ENCODE measurements at places on chromosomes 6 and 20.

GRCh38 chr6:21603082-21603952 is 9.8 kb downstream of the SOX4 start:
- no peak for DNase-seq

DNA sequence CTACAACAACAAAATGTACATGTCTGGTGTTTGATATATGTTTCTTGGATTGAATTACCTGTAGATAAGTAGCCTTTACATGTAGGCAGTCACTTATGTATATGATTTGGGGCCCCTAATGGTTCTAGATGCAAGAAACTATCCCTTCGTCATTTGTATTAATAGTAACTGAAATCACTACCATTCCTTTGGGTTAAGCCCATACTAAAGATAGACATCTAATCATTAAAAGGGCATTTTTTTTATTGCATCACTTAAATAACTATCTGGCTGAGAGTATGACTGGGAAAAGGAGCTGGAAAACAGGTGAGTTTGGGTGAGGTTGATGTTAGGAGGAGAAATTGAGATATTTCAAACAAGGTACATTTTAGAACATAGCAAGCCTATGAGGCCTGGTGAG is 213.5 kb upstream of the PLN start:
- DNase-seq = no peak

GRCh38 chr6:11744753-11745152 is 33.9 kb downstream of the ADTRP start:
- DNase-seq = peak; percentile 29

DNA sequence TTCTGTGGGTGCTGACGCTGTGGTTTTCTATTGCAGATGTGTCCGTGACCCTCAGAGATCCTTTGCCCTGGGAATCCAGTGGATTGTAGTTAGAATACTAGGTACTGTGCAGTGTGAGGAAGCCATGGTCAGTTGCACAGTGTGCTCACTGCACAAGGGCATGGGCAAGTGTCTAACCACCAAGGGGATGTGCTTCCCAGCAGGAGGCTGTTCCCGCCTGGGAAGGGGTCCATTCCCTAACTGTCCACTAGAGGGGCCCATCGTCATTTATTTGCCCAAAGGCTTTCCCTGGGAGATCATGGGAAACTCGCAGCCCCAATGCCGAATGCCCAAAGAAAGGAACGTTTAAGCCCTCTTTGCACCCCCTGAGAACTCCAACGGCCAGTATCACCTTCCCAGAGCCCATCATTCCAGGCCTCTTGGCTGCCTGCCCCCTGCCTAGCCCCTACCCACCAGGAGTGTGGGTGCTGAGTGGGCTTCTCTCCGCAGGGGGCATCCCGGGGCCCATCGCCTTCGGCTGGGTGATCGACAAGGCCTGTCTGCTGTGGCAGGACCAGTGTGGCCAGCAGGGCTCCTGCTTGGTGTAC is 26.2 kb downstream of the SLCO4A1 start:
- peak; percentile 87 for DNase-seq

DNA sequence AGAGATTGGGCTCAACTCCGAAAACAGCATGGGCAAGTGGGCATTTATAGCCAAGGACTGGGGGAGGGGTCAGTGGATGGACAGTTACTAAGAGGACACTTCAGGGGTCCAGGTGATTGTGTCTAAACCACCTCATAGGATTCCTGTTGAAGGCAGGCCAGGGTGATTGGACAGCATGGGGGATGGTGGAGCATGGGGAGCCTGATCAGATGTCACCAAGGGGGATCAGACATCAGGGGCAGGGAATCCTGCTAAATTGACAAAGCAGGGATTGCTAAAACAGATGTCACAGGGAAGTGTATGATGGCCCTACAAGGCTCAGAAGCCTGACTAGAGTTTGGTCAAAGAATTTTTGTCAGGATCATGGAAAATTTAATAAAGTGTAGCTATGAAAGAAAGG is 2.4 kb upstream of the PYGB start:
- DNase-seq = no peak

DNA sequence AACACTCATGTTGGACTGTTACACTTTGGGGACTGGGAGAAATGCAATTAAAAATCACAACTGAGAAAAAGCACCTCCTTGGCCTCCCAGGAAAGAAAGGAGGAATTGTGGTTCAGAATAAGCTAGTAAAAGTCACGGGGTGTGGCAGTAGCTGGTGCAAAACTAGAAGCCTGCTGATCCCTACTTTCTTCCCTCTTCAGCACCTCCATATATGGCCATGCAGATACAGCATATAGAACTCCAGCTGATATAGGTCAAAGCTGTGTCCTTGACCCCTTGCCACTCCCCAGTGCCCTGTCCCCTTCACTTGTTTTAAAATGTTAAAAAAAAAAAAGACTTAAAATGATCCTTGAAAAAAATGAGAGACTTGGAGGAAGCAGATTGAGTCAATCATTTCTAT is 5.5 kb upstream of the FLRT3 start:
- no peak for DNase-seq

- no peak for DNase-seq
These were observed 189.8 kb downstream of the FOXA2 start for GRCh38 chr20:22394583-22394982.

DNA sequence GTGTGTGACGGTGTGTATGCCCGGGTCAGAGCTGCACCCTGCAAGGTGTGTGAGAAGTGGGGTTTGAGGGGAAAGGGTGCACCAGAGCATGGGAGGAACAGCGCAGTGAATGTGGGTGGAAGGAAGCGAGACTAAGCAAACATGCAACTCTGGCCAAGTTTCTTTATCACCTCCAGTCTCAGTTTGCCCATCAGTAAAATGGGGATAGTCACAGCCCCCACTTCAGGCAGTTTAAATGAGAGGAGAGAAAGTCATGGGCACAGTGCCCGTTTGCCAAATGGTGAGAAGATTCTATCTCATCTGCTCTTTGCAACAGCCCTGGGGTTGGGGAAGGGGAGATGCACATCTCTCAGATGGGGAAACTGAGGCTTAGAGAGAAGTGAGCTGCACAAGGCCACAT is 12.8 kb upstream of the VSTM2L start:
- no peak for DNase-seq

DNA sequence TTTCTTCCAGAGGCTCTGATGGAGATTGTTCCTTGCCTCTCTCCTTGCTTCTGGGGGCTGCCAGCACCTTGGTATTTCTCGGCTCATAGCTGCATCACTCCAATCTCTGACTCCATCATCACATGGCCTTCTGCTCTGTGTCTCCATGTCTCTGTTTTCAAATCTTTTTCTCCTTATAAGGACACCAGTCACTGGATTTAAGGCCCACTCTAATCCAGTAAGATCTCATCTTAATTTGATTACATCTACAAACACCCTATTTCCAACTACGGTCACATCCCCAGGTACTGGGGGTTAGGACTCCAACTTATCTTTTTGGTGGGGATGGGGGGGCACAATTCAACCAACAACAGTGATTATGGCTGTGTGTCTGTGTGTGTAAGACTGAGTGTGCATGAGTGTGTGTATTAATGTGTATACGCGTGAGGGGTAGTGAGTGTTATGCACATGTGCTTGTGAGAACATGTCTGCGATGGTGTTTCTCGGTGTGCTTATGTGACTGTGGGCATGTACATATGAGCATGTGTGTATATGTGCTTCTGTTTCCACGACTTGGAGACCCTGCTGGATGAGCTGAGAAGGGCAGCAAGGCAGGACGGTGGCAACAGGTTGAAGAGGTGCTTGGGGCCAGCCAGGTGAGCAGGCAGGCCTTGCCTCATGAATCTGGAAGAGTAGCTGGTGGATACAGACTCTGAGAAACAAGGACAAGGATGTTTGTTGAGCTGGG is 130.5 kb downstream of the MRPL14 start:
- no peak for DNase-seq

- DNase-seq = peak; percentile 23
These were observed 13.9 kb upstream of the TNFRSF6B start for GRCh38 chr20:63682384-63683139.

- no peak for DNase-seq
These were observed 5.5 kb downstream of the UBR2 start for GRCh38 chr6:42569102-42570028.

DNA sequence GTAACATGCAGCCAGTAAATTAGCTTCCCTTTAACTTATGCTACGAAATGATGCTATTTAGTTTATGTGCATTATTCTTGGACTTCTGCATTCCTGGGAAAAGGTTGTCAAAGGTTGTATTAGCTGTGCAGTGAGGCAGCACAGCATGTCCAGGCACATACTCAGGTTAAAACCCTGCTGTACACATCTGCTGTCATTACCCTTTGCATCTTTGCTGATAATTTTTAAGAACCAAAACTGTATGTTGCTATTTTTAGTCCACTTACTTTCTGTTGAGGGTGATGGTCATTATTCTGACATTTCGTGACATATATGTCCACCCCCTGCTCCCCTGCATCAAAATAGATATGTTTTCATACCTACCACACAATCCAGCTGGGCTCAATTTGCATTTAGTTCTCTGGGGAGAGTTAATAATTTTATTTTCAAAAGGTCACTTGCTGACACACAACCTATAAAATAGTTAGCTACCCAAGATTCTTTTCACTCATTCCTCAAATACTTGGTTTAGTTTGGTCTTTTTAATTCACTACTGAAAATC is 142.5 kb upstream of the SPACA1 start:
- no peak for DNase-seq

- DNase-seq = no peak
These were observed 451.8 kb downstream of the HACE1 start for GRCh38 chr6:104407957-104408356.

GRCh38 chr6:140579918-140580317 is 1205.5 kb upstream of the CITED2 start:
- DNase-seq = no peak

- no peak for DNase-seq
These were observed 43.2 kb upstream of the CTNNBL1 start for GRCh38 chr20:37650661-37651060.

- no peak for DNase-seq
These were observed 284.0 kb upstream of the DEFB112 start for GRCh38 chr6:50333696-50334095.

GRCh38 chr6:89997456-89998445 is 103.5 kb downstream of the GJA10 start:
- DNase-seq = peak; percentile 35

GRCh38 chr6:37277001-37277409 is 19.1 kb upstream of the TMEM217 start:
- no peak for DNase-seq

DNA sequence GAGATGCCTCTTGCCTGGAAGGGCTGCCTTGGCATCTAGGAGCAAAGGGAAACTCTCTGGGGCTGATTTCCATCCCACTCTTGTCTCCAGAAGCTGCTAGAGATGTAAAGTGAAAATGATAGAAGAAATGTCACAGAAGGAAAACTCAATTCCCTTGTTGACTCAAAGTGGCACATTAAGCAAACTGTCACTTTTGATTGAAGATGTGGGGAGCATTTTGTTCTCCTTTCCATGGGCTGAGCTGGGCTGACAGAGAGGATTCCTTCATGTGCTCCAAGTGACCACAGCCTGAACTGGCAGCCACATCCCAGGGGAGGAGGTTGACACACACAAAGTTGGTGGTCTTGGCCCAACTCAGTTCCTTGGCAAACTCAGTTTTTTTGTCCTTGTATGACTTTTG is 9.8 kb downstream of the GPR31 start:
- no peak for DNase-seq

GRCh38 chr6:140636271-140636907 is 1261.9 kb upstream of the CITED2 start:
- no peak for DNase-seq

DNA sequence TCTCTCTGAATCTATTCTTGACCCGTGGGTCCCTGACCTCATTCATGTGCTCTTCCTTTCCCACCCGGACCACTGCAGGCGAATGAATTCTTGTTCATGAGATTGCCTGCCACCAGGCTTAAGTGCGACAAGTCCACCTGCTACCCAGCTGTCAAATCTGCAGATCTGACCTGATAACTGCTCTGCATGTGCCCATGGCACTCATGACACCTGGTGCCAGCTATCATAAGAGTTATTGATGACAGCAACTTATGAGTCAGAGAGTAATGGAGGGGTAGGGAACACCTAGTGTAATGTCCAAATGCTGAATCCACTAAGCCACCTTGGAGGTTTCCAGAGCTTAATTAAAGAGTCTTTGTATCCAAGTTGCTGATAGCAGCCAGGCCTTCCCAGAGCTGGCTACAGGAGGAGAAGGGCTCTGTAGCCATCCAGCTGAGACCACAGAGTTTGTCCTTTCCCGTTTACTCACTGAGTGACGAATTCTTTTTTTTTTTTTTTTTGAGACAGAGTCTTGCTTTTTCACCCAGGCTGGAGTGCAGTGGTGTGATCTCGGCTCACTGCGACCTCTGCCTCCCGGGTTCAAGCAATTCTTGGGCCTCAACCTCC is 17.4 kb downstream of the SHLD1 start:
- DNase-seq = no peak

GRCh38 chr20:35443003-35443402 is 5.0 kb upstream of the GDF5 start:
- DNase-seq = no peak

GRCh38 chr6:7180751-7181150 is 73.0 kb downstream of the RREB1 start:
- DNase-seq = no peak

DNA sequence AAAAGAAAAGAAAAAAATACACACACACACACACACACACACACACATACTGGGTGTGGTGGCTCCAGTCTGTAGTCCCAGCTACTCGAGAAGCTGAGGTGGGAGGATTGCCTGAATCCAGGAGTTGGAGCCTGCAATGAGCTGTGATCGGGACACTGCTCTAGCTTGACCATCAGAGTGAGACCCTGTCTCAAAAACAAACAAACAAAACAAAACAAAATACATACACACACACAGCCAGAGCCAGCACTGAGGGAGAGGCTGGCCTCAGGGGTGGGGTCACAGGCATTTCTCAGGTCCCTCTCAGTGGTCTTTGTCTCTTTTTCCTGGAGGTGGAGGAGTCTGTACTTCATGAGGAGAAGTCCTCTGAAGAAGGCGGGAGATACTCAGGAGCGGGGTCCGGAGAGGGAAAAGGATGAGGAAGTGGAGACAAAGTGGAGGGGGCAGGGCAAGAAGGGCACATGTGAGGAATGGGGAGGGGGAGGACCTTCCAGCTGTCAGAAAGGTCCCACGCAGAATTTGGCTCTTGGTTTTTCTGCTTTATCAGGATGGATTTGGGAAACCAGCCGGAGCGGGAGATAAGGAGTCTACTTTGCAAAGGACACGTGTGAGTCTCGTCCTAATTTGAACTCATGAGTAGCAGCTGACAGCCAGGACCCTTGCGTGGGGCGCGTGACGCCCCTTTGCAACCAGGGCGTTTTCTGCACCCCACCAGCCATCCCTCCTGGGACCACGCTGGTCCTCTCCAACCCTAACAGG is 7.7 kb upstream of the MICB start:
- DNase-seq = no peak

DNA sequence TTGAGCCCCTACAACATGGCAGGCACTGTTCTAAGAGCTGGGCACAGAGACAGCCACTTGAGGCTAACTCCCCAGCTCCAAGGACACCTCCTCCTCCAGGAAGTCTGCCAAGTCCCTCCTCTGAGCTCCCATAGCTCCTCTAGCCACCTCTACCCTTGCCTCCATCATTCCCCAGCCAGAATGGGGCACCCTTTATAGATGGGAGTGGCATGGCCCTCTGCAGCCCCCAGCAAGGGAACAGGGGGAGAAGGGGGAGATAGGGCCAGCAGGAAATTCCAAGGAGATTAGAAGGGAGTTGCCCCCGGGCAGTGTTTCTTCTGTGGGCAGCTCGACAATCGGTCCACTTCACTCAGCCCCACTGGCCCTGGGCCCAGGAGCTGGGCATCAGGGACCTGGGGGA is 19.7 kb upstream of the TLDC2 start:
- no peak for DNase-seq

All from Ammon's horn (tissue), 1 donor.